Stimulated activated CD8-positive, alpha-beta memory T cell treated with anti-CD3 and anti-CD28 coated beads, Interleukin-7, amount 100 ng/mL, for 4 hours (primary cell): ENCODE measurements at places on chromosomes 3 and 15.

DNA sequence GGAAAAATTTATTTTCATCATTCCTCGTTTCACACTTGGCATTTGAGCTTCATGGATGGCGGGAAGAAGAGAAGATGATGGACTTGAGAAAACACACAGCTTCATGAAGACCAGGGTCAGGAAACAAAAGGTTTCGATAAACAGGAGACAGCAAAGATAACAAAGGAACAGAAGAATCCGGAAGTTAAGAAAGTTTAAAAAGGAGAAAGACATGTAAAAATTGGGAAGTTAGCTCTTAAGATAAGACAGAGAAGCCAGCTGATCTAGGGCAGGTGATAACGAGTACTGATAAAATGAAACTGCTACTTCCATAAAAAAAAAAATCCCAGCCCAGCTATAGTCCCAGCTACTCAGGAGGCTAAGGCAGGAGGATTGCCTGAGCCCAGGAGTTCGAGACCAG, 23.9 kb downstream of the IL5RA start:
- no peak for DNase-seq

- DNase-seq: no peak
Measured at GRCh38 chr3:187954516-187954872, 199.5 kb upstream of the LPP start.

DNA sequence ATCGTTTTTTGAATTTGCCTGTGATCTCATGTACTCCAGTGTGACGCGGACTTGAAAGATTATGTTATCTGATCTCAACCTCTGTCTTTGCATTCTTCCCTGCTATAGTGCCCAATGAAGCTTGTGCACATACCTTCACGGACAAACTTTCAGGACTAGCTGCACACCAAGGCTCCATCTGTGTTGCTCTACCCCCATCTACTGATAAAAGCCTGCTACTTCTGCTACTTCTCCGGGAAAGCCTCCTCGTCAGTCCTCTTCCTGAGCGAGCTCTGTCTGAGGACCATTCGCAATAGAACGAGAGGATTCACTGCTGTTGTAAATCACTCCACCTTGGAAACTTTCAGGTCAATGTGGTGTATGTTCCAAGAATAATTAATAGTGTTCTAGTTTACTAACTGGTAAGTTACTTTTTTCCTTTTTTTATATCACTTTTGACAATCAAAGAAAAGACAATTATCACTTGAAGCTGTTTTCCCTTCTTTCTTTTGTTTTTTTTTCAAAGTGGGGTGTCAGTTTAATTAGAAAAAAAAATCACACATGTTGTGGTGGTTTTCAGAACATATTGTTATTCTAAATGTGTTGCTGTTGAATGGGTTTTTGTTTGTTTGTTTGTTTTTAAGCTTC, 217.6 kb downstream of the ARRDC4 start:
- no peak for DNase-seq

GRCh38 chr3:126397610-126398422, 3.1 kb downstream of the CFAP100 start:
- DNase-seq: no peak

- DNase-seq: no peak
Measured at GRCh38 chr3:4645468-4645867, 152.3 kb downstream of the ITPR1 start.

DNA sequence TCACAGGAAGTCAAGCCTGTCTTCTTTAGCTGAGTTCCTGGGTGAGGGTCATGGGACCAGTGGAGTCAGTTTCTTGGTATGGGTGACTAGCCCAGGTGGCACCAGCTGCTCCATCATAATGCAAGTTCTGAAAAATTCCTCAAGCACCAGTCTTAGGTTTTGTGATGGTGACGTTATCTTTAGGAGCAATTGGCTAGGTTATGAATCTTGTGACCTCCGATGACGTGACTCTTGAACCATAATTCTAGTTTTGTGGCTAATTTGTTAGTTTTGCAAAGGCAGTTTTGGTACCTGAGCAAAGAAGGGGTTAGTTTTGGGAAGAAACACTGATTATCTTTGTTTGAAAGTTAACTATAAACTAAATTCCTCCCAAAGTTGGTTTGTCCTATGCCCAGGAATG, 608.4 kb downstream of the VGLL3 start:
- DNase-seq: no peak

DNA sequence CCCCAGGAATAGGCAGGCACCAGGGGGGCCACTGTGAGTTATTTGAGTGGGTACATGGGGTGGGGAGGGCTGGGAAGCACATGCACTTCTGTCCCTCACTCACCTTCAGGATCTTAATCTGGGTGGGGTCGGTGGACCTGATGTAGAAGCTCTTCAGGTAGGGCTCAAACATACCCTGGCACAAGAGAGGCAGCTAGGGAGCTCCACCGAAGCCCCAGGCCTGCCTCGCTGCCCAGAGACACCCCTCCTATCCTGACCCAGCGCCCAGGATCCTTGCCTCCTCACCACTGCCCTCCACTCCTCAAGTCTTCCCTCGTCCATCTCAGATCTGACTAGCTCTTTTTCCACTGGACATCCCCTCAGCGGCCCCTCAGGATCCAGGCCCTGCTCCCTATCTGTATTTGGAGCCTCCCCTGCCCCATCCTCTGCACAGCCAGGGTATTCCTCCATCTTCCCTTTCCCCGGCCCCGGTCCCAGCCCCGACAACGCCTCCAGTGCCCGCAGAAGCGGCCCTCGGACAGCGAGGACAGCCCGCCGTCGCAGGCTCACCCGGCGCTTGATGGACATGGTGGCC, 30.0 kb downstream of the AP3B2 start:
- DNase-seq: no peak

GRCh38 chr15:53461677-53462076, 297.8 kb downstream of the WDR72 start:
- no peak for DNase-seq

DNA sequence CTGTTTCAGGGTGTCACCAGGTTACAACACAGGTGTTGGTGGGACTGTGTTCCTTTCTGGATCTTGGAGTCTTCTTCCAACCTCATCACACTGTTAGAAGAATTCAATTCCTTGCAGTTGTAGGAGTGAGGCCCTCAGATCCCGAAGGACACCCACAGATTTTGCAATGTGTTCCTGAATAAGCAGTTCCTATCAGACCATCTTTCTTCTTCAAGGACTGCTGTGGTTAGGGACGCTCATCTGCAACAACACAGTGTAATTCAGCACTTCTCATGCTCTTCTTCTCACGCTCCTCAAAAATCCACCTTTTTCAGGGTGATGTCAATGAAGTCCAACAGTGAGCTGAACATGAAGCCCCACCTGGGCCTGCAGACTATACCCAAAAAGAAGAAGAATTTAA, 18.8 kb downstream of the TM2D3 start:
- DNase-seq: no peak

DNA sequence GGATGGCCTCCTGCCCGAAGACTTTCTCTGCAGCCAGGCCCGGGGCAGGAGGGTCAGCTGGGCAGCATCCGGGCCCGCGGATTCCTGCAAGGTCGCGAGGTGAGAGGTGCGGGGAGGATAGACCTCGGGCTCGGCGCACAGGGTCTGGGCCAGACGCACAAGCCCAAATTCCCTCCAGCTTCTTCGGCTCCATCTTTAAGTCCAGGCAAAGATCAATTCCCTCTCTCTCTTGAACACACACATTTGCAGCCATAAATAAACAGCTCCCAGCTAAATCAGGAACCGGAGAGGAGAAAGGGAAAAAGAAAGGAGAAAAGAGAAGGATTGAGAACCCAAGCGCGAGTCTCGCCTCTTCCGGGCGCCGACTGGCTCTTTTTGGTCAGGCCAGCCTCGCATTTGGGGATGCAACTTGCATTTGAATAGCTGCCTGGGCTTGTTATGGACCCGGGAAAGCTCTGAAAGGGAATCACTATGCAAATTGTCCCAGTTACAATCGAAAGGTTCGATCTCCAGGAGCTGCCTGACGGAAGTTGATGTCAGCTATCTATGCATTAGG, 14.5 kb upstream of the ONECUT1 start:
- no peak for DNase-seq

GRCh38 chr3:182183716-182184430, 472.1 kb downstream of the SOX2 start:
- DNase-seq: no peak

DNA sequence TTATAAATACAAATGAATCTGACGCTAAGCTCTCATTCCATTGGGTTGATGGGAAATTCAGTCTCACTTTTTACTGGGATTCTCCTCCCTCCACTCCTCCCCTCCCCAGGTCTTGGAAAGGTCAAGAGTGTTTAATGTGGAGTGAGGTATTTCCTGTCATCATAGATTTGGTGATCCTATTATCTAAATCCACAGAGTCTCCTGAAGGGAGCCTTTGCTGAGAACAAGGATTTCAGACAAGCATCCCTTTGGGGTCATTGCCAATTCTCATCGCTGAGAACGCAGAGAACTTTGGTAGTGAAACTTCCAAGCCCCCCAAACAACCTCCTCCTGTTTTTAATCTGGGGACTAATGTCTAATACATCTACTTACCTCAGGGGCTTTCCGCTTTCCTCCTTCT, 297.9 kb downstream of the OTOL1 start:
- DNase-seq: no peak

- no peak for DNase-seq
Measured at GRCh38 chr15:64216730-64217428, 54.1 kb upstream of the PPIB start.

DNA sequence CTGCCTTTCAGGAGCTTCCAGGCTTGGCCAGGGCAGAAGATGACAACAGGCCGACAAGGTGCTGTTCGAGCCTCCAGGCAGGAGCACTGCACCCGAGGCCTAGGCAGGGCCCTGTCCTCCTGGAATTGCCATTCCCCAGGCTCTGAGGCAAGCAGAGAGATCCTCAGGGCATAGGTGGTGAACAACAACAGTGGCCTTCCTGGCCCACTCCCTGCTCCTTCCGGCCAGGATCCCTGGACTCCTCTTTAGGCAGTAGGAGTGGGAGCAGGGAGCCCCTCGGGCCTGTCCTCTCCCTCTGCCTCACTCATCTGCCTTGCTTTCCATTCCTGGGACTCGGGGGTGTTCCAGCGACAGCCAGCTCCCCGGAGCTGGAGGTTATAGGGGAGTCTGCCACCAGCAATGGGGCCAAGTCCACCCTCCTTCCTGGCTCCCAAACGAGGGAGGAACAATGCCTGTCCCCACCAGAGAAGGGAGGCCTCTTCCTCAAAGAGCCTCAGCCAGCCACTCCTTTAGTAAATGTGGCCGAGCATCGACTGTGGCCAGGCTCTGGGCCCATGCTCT, 135.0 kb downstream of the NUP210 start:
- no peak for DNase-seq

DNA sequence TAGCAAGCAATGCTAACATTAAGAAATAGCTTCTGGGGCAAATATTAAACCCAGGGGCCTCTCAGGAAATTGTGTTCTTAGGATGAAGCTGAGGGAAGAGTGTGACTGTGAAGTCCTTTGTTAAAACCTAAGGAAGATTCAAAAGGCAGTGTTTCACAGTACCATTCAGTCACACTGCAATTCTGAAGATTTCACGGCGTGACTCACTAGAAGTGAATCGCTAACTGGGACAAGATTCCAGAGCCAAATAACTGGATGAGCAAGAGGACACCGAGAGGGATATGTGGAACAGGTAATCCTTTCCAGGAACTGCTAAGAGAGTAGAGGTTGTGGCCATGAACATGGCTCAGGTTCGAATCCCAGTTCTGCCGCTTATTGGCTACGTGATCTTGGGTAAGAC, 61.8 kb upstream of the SMAD3 start:
- no peak for DNase-seq

- no peak for DNase-seq
Measured at GRCh38 chr3:161051856-161052255, 53.3 kb downstream of the B3GALNT1 start.

DNA sequence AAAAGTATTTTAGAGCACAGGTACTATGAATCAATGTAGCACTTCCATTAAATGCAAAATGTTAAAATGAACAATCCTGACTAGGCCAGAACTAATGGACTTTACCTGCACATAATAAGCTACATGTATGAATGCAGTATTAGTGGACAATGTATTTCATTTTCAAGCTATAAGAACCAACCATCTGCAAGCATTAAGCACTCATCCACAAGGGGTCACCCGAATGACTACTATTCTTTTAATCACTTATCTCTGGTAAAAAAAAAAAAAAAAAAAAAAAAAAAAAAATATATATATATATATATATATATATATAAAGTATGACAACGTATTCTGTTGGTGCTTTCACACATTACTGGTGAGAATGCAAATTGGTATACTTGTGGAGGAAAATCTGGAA, 7.2 kb downstream of the HERC1 start:
- DNase-seq: no peak

GRCh38 chr15:39934397-39935071, 619 bp downstream of the EIF2AK4 start:
- no peak for DNase-seq

- no peak for DNase-seq
Measured at GRCh38 chr3:42961633-42962032, 17.5 kb upstream of the GASK1A start.

DNA sequence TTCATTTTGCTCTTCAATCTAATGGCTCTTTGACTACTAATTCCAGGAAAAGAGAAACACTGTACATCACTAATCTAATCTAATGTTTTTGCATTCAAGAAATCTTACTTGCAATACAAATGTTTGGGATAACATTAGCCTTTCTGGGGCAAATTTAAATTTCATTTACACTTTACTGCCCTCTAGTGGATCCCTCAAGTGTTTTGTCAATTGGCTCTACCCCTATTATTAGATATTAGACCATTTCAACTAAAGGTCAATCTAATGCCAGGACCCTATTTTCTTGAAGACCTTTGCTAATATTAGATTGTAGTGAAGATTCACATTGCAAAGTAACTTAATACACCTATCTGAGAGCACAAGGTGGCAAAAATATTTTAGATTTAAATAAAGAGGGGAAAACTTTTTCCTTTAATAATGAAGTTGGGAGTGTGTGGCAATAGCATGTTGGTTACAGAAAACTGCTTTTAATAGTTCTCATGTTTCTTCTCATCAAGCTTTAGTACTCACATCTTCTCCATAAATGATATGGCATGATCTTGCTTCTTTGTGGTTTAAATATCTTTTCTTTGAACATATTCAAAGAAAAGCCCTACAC, 5.0 kb downstream of the C2CD4A start:
- DNase-seq: no peak

- no peak for DNase-seq
Measured at GRCh38 chr3:53269888-53270880, 14.4 kb upstream of the TKT start.

GRCh38 chr3:8445861-8446260, 55.8 kb upstream of the LMCD1 start:
- DNase-seq: no peak

GRCh38 chr3:133859381-133860234, 36.1 kb downstream of the RAB6B start:
- no peak for DNase-seq

DNA sequence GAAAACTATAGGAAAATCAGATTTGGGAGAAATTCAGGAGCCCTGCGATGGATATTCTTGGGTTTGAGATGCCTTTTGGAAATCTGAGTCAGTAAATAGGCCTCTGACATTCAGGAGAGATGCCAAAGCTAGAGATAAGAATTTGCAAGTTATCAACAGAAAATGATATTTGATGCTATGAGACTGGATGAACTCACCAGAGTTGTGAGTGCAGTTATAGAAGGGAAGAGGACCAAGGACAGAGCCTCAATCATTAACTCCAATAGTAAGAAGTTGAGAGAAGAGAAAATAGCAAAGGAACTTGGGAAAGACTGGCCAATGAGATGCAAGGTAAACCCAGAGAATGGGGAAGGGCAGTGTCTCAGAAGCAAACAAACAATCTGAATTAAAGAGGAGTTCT, 7.9 kb upstream of the ANO10 start:
- DNase-seq: no peak

GRCh38 chr3:175940243-175940642, 1081.1 kb downstream of the NAALADL2 start:
- no peak for DNase-seq
